ENCODE measurements at places on chromosomes 12 and 14.

DNA sequence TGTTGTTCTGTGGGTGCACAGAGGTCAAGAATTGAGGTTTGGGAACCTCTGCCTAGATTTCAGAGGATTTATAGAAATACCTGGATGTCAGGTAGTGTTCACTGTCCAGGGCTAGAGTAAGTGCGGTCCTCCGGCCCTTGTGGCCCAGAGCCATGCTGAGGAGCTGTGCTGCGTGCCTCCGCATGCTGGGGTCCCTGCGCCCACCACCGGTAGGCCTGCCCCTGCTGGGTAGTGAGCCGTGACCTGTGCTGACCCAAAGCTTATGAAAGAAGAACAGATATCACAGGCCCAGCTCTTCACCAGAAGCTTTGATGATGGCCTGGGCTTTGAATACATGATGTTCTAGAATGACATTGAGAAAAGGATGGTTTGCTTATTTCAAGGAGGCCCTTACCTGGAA, 37.8 kb upstream of the CMAS start:
- no peak for DNase-seq

DNA sequence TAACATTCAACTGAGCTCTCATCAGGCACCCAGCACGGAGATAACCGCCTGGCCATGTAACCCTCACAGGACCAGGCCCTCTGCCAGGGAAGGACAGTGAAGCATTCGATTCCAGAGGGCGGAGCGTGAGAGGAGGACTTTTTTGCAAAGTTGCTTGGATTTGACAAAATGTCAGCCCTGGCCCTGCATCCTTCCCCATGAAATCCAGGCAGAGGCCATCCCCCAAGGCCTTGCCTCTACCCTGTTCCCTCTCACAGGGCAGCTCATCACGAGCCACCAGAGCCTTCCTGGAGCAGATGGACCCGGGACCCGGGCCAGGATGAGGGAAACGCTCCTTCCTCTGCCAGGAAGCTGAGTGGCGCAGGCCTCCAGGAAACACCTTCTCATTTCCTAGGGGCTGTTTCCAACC, 17.0 kb downstream of the CAMKK2 start:
- no peak for DNase-seq

- DNase-seq: no peak
Observed at GRCh38 chr14:65536781-65537423, 124.4 kb downstream of the FUT8 start.

GRCh38 chr14:87966816-87967215, 26.2 kb downstream of the GALC start:
- no peak for DNase-seq

DNA sequence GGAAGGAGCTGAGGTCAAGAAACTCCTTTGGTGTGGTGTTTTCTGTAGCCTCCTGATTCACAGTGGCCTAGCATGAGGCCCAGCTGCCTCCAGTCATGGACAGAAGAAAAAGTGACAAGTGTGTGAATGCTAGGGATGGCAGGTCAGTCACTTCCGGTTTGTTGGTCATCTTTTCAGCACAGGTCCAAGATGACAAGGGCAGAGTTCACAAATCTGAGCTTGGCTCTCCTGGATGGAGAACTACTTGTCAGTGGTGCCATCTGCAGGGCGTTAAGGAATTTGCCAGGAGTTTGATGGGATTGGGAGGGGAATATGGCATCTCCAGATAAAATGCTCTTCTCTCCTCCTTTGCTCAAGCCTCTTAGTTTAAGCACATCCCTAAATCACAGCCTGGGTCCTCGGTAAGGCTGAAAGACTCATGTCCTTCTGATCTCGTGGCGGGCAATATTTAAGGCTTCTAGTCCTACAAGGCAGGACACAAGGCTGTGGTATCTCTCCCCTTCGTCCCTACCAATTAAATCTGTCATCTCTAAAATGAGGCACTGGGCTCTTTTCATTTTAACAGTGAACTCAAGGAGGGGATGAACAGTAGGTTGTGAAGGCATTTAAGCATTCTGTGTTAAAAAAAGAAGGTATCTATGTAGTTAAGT, 10.0 kb downstream of the TUBA1B start:
- no peak for DNase-seq

DNA sequence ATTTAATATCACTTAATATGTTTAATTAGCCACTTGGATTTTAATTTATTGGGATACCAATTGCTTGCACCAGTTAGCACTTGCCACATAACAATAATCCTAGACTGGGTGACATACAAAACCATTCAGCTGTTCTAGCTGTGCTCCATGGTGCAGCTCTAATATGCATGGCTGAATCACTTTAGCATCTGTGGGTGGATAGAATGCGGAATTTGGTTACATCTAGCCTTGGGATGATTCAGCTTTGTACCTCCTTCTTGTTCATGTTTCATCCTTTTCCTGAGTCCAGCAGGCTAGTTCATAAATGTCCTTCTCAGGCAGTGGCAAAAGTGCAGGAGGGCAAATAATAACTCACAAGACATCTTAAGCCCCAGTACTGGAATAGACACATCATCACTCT, 1263.0 kb downstream of the LRFN5 start:
- no peak for DNase-seq

GRCh38 chr12:3421191-3421978, 69.6 kb upstream of the PRMT8 start:
- no peak for DNase-seq

- no peak for DNase-seq
Observed at GRCh38 chr12:108724054-108724889, 7.0 kb downstream of the CORO1C start.

- no peak for DNase-seq
Observed at GRCh38 chr14:102078831-102079699, 7.8 kb downstream of the HSP90AA1 start.

DNA sequence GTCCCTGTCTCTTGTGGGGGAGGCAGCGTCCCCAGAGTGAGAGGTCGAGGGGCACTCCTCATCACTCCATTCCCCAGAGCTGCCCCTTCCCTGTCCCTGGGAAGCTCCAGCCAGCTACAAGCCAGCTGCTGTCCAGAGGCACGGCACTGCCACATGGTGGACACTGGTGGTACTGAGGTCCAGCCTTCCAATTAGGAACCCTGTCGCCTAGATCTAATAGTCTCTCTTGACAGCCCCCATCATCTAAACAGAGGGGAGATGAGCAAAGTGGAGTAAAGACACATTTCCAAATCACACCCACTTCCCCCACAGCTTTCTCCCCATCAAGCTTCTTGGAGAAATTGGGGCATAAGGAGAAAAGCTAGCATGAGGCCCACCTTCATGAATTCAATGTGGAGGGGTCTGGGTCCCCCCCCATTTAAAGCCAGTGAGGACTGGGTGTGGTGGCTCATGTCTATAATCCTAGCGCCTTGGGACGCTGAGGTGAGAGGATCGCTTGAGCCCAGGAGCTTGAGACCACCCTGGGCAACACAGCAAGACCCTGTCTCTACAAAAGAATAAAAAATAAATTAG, 2.1 kb upstream of the INHBE start:
- no peak for DNase-seq

DNA sequence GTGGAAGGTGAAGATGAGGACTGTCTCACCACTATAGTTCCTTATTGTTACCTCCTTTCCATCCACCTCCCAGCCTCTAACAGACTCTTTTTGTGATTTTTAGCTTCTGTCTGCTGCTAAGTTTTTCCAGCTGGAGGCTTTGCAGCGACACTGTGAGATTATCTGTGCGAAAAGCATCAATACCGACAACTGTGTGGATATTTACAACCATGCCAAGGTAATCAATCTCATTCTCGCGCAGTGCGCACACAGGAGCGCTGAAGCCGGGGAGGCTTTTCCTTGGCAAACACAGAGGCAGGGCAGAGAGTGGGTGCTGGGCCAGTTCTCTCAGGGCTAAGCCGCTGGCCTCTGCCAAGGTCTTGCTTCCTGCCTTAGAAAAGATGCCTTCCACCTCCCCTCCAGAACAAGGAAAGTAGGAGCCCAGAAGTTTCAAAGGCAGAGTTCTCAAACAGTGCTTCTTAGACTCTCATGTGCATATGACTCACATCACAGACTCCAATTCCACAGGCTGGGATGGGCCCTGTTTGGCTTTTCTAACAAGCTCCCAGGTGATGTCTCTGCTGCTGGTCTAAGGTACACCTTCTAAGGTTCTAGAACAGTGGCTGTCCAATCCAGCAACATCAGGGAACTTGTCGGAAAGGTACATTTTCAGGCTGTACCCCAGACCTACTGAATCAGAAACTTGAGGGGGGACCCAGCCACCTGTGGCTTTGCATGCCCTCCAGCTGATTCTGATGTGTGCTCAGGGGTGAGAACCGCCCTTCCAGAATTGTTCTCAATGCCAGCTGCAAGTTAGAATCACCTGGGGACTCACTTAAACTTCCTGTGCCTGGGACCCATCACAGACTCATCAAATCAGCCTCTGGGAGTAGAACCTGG, 33.8 kb upstream of the PWP1 start:
- no peak for DNase-seq

- DNase-seq: no peak
Observed at GRCh38 chr14:87108726-87109125, 884.3 kb downstream of the GALC start.

- DNase-seq: no peak
Observed at GRCh38 chr14:102019006-102019540, 54.7 kb downstream of the DYNC1H1 start.

- DNase-seq: no peak
Observed at GRCh38 chr12:63945777-63946176, 101.3 kb downstream of the SRGAP1 start.

DNA sequence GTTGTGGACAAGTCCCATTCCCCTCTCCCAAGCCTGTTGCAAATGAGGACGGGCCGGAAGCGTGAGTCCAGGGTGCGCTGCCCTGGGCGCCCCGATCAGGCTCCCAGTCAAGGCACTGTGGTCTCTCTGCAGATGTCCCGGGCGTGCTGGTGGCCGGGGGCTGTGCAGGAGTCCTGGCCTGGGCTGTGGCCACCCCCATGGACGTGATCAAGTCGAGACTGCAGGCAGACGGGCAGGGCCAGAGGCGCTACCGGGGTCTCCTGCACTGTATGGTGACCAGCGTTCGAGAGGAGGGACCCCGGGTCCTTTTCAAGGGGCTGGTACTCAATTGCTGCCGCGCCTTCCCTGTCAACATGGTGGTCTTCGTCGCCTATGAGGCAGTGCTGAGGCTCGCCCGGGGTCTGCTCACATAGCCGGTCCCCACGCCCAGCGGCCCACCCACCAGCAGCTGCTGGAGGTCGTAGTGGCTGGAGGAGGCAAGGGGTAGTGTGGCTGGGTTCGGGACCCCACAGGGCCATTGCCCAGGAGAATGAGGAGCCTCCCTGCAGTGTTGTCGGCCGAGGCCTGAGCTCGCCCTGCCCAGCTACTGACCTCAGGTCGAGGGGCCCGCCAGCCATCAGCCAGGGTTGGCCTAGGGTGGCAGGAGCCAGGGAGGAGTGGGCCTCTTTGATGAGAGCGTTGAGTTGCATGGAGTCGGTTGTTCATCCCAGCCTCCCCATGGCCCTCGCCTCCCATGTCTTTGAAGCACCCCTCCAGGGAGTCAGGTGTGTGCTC, 6.3 kb downstream of the SLC25A47 start:
- no peak for DNase-seq

DNA sequence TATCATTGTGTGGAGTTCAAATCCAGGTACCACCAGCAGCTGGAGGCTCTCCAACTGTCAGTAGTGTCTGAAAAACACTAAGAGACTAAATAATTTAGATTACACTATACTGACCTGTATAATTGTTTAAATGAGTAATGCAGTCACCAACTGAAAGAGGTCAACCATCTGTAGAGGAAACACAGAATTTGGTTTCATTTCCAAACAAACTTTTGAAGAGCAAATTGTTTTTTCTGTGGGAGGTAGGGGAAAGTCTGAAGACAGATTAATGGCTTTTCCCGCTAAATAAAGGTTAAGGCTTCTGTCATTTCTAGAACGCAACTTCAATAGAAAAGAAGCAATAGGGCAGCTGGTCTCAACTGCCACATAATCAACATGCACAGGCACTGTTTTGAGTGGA, 462.6 kb downstream of the PRKD1 start:
- DNase-seq: no peak

- DNase-seq: no peak
Observed at GRCh38 chr14:77264466-77265186, 6.4 kb downstream of the NGB start.

DNA sequence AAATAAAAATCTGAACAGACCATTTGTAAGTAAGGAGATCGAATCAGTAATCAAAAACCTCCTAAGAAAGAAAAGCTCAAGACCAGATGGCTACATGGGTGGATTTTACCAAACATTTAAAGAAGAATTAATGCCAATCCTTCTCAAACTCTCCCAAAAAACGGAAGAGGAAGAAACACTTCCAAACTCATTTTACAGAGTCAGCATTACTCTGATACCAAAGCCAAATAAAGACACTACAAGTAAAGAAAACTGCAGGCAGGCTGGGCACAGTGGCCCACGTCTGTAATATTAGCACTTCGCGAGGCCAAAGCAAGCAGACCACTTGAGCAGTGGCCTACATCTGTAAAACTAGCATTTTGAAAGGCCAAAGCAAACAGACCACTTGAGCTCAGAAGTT, 159.8 kb downstream of the DPY19L2 start:
- DNase-seq: no peak

DNA sequence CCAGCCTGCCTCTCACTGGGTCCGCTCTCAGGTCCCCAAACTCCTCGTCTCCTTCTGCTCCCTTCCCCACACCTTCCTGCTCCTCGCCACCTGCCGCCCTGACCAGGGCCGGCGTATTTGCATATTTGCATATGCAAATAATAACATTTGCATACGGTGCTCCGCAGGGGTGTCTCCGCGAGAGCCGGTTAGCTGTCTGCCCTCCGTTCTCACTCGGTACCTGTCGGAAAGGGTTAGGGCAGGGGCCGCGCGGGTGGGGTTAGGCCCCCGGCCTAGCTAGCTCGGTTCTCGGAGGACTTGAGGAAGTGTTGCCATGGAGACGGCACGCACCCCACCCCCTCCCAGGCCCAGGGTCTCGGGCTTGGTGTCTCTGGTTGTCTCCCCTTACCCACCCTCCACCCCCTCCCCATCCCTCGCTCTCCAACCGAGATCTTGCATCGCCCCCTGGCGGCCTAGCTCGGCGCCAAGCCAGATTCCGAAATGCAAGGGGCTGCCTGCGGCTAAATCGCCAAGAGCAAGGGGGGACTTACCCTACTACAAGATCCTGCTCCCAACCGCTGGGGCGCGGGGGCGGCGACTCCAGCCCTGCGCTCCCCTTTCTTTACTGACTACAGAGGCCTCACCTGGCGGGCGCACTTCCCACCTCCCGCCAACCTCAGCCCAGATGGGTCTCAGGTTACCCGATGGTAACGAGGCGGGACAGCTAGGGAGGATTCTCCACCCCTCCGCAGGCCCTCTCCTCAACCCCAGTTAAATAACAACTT, 8.1 kb downstream of the STAC3 start:
- no peak for DNase-seq

DNA sequence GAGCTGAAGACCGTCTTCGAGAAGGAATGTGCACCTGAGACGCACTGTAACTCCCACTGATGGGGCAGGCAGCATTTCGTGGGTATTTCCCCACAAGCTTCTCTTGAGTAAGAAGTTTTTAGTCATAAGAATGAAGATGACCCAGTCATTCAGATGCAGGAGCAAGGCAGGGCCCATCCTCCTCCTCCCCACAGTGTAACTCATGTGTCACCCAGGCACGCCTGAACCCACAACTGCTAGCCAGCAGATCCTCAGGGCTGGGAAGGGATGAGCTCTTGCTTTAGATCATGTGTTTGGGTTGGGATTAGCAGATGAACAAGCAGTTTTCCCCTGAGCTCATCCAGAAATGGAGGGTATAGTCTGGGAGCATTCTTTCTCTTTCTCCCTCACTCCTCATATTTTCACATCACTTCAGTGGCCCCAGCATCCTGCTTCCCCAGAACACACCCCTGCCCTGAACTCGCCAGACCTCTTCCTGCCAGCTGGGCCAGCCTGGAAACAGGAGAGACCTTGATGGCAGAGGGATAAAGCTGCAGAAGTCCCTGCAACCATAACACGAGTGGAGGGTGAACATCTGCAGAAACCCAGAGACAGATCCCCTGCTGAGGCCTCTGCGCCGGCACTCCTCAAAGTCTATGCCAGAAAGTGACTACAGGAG, 73.3 kb downstream of the B4GALNT3 start:
- DNase-seq: no peak
